Colonic mucosa (tissue), 4 donors: ENCODE measurements at places on chromosomes 16 and 17.

- peak; percentile 95 for DNase-seq
Observed at GRCh38 chr17:80263253-80264204, 2.9 kb downstream of the RNF213 start.

GRCh38 chr16:54816471-54816870, 114.2 kb upstream of the IRX5 start:
- no peak for DNase-seq

- DNase-seq = no peak
Observed at GRCh38 chr17:70655176-70655958, 486.0 kb downstream of the KCNJ2 start.

GRCh38 chr16:84889066-84889465, 69.3 kb downstream of the CRISPLD2 start:
- no peak for DNase-seq

- peak; percentile 25 for DNase-seq
Observed at GRCh38 chr16:49664221-49665215, 191.4 kb downstream of the ZNF423 start.

- DNase-seq = no peak
Observed at GRCh38 chr16:61042737-61043136, 993.5 kb downstream of the CDH8 start.

GRCh38 chr16:3182608-3183444, 5.2 kb upstream of the OR1F1 start:
- peak; percentile 59 for DNase-seq

DNA sequence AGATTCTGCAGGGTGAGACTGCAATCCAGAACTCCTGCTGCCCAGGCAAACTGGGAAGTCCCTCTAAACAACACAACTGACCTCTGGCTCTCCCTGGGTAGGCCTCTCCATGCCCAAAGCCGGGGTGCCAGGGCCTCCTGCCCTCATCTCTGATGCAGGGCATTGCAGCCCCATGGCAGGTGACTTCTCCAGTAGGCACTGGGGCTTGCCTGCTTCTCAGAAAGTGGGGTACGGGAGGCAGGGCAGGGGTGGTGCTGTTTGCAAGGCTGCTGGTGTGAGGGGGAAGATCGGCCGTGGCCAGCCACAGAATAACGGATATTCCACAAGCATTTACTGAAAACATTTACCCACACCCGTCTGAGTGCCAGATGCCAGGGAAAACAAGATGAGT, 4.1 kb upstream of the GPRC5C start:
- DNase-seq = no peak

GRCh38 chr17:48632579-48633265, 6.6 kb upstream of the HOXB9 start:
- DNase-seq = peak; percentile 30

GRCh38 chr17:17063546-17064122, 21.4 kb downstream of the MPRIP start:
- no peak for DNase-seq

DNA sequence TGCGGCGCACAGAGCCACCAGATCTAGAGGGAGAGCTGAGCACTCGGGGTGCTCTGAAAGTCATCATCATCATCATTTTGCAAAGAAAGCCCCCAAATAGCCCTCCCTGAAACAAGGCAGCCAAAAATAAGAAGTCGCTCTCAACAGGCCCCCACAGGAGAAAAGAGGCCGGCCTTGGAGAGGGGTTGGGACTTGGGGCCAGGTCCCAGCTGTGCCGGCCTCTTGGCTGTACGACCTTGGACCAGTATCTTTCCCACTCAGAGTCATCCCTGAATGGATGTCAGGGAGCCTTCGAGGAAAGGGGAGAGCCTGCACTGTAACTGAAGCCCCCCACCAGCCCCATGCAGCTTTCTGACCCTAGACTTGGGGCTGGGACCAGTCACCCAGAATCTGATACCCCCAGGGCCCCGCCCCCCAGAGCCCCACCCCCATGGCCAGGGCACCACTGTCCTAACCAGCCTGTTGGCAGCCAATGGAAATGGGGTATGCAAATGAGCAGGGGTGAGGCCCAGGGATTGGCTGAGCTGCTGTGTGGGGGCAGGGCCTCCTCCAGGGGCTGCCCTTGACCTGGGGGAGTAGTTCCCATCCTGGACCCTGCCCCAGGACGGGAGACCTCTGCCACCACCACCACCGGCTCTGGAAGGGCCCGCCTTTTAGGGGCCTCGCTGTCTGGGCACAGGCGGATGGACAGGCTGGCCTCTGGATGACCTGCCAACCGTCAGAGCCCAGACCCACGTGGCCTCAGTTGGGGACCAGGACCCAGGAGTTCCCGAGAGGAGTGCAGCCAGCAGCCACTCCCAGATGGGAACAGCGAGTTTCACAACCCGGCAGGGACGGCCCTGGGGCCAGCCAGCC, 15.4 kb downstream of the ZFPM1 start:
- no peak for DNase-seq

DNA sequence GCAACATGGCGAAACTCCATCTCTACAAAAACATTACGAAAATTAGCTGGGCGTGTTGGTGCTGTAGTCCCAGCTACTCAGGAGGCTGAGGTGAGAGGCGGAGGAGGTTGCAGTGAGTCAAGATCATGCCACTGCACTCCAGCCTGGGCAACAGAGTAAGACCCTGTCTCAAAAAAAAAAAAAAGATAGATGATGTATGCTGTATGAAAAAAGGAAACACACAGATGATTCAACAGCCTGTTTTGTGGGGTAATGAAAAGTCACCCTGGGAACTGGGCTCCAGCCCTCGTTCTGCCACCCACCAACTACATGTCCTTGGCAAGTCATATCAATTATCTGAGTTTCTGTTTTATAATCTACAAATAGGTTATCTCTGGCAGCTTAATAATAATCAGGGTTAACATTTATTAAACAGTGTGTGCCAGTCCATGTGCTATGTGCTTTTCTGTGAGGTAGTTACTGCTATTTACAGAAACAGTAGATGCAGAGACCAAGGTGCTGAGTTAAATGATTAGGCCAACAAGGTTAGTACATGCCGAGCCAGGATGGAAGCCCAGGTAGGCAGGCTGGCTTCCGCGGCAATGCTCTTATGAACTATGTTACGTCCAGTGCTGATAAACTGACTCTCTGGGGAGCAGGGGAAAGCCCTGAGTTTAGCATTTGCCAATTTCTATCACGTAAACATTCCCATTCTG, 1.1 kb downstream of the G6PC1 start:
- no peak for DNase-seq

- DNase-seq = no peak
Observed at GRCh38 chr17:30309591-30309990, 17.8 kb upstream of the BLMH start.

- no peak for DNase-seq
Observed at GRCh38 chr17:2703606-2704005, 8.0 kb downstream of the CLUH start.

GRCh38 chr17:67995570-67996263, 552 bp downstream of the C17orf58 start:
- peak; percentile 39 for DNase-seq

DNA sequence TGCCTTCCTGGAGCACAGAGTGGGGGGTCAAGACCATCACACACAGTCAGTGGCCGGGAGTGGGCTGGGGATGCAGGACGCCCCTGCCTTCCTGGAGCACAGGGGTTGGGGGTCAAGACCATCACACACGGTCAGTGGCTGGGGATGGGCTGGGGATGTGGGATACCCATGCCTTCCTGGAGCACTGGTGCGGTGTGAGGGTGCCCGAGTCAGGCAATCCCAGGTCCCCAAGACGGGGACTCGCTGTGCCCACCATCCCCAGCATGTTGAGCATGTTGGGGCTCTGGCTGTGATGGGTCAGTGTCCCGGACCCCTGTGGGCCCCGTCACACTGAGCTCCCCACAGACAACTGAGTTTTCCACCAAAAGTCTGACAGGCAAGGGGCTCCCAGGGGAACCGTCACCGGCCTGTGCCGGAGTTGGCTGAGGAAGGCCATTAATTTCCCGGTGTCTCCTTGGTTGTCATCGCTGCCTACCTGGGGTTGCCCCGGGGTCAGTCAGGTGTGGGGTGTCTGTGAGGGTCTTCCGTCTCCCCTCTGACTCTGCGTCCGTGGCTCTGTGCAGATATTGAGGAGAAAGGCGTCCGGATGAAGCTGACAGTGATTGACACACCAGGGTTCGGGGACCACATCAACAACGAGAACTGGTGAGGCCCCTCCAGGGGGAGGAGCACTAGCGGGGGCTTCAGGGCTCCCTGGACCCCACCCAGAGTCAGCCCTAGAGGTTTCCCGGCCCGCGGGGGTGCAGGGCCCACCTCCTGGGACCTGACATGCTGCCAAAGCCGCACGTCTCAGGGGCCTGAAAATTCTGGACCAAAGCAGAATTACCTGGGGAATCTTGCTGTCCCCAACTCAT, 347.1 kb downstream of the SEC14L1 start:
- DNase-seq = no peak

GRCh38 chr16:66706506-66706880, 9.9 kb upstream of the CMTM4 start:
- peak; percentile 63 for DNase-seq

DNA sequence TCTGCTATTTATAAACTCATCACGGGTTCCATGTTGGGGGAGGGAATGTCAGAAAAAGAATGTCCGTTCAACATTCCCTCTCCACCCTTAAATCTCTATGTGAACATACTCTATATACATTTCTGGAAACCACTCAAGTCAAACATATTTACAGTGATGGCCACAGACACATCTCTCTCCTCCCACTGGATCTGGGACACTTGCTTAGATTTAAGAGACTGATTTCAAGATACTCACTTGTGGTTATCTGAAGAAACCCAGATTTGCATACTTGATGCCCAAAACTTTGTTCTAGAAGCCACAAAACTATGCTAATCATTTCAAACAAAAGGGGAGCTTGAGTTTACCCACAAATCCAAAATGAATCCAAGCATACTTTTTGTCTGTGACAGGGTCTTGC, 182.9 kb upstream of the SOX9 start:
- DNase-seq = no peak

DNA sequence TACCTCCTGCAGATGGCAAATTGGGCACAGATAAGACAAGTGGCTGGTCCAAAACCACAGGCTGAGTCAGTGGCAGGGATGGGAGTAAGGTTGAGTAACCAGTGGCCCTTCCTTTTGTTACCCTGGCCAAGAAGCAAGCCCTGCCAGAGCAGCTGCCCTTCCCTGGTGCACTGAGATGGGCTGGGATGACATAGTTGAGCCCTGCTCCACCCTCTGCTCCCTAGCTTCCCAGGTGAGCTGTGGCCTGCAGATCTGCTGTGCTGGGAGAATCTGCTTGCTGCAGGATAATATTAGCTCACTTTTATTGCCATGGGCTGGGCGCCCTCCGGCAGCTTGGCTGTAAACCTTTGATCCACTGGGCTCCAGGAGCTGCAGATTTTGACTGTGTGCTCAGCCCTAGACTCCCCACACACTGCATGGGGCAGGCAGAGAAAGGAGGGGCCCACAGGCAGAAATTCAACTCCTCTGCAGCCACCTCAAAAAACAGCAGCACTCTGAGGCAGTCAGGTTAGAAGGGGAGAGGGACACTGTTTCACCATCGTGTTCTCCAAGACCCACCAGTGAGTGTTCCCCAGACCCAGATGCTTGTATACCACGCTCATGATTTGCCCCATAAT, 101.8 kb downstream of the CBLN1 start:
- peak; percentile 76 for DNase-seq

- no peak for DNase-seq
Observed at GRCh38 chr16:69620573-69620972, 54.8 kb downstream of the NFAT5 start.

DNA sequence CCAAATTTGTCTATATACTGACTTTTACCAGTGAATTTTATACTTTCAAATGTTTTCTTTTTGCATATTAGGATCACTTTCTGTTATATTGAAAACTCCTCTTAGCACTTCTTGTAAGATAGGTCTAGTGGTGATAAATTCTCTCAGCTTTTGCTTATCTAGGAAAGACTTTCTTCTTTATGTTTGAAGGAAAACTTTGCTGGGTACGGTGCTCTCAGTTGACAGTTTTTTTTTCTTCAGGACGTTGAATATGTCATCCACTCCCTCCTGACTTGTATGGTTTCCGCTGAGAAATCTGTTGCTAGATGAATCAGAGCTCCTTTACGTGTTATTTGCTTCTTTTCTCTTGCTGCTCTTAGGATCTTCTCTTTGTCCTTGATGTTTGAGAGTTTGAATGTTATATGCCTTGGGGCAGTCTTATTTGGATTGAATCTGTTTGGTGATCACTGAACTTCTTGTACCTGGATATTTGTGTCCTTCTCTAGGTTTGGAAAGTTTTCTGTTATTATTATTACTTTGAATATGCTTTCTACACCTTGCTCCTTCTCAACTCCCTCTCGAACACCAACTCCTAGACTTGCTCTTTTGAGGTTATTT, 44.0 kb upstream of the NACA2 start:
- DNase-seq = no peak

- DNase-seq = no peak
Observed at GRCh38 chr17:2874189-2874686, 78.0 kb downstream of the RAP1GAP2 start.

DNA sequence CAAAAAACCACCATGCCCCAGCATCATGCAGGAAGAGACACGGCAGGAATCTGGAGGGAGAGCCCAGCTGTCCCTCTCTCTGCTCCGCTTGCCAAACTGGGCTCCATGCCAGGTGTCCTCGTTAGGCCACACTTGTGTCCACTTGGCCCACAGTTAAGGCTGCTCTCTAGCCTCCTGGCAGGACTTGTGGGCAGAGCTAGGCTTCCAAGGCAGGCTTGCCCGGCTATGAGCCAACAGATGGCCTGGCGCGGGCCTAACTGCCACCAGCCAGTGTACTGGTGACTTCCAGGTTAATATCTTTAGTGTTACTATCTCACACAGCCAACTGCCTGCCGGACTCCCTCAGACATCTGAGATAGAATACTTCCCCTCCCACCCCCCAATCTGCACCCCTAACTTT, 10.6 kb downstream of the ATP6V0D1 start:
- peak; percentile 32 for DNase-seq

DNA sequence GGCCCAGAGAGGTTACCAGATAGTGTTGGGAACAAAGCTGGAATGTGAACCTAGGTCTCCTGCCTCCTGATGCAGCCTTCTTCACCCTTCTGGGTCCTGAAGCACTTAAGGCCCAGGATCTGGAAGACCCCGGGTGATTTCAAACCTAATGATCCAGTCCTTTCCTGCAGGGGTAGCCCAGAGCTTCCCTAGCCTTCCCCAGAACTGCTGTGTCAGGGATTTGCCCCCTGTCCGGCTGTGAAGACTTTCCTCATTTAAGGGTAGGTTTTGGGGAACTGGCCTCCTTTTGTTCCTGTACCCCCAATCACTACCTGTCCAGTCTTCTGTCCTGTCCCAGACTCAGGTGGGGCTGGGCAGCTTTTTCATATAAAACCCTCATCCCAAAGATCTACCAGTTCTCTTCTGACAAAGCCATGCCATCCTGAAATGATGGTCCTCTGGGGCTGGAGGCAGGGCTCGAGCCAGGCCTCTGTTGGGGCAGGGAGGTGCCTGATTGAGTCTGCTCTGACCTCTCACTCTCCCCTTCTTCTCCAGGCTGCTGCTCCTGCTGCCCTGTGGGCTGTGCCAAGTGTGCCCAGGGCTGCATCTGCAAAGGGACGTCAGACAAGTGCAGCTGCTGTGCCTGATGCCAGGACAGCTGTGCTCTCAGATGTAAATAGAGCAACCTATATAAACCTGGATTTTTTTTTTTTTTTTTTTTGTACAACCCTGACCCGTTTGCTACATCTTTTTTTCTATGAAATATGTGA, 1.3 kb downstream of the MT1X start:
- no peak for DNase-seq
